Gastroesophageal sphincter (tissue), 4 donors: ENCODE measurements at places on chromosomes 2 and 18. TPM values are rescaled to one million over a fixed set of nuclear protein-coding genes. Genes with fewer than 3 reads are reported as not detected.
A peak's percentile ranks its signal among the peaks of the same experiment; 100 is the strongest.

The NFU1 gene
- total RNA-seq = 63.8 TPM

DNA sequence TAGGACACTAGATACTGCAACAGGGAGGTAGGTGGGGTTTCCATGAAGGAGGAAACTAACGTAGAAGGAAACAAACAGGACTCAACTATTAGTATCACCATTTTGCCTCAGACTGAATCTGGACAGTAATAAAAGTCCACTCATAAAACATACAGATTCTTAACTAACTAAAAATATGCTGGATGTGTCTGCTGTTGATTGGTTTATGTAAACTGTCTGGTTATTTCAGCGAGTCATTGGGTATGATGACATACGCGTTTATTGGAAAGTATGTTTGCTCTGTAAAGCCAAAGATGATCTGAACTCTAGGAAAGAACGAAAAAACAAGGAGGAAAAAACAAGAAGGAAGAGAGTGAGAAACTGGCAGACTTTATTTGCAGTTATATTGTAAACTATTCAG lies 1816.1 kb upstream of the LRRTM1 start:
- no peak for ATAC-seq

GRCh38 chr2:230666885-230667712 lies 45.5 kb upstream of the CAB39 start:
- ATAC-seq = peak; percentile 52

The PKP4 gene
- total RNA-seq = 69.0 TPM

The SCYGR4 gene
- total RNA-seq = not detected

DNA sequence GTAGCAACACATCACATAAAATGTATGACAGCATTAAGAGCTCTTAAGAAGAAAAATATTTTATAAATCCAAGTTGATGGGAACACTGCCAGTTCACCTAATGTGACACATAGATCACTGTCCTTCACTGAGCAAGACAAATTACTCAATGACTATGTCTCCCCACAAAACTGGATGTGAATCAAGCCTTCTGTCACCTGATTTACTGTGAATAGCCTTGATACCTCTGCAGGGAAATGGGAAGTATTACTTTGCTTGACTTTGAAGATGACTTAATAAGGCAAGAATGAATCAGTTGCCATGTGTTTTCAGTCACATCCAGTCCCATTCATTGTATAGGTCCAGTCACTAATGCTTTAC lies 94.6 kb downstream of the NYAP2 start:
- no peak for ATAC-seq

The ARHGEF4 gene
- 22.5 TPM for total RNA-seq

DNA sequence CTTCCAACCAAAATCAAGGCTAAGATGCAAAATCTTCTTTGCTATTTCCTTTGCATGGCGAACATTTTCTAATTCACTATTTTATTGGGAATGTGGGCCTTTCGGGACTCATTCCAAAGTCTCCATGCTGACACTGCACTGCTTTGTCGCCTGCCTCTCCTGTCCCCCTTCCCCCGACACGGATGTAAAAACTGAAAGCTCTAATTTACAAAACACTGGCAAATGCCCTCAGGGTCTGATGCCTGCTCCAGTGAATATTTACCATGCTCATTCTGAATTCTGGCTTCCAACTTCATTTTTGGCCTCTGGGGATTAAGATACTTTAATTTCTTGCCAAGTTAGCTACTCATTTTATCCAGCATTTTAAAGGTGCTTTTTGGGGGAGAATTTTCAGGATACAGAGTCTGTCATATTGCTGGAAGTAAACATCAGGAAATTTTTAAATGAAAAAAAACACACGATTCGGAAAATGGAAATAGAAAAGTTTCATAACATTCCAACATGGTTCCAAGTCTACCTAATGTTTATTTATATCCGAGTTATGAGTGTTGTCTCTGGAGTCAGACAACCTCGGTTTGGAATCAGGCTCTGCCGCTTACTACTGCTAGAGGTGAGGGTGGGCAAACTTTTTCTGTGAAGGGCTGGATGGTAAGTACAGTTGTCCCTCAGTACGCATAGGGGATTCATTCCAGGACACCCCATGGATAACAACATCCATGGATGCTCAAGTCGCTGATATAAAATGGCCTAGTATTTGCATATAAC lies 14.6 kb upstream of the LTBP1 start:
- no peak for ATAC-seq

DNA sequence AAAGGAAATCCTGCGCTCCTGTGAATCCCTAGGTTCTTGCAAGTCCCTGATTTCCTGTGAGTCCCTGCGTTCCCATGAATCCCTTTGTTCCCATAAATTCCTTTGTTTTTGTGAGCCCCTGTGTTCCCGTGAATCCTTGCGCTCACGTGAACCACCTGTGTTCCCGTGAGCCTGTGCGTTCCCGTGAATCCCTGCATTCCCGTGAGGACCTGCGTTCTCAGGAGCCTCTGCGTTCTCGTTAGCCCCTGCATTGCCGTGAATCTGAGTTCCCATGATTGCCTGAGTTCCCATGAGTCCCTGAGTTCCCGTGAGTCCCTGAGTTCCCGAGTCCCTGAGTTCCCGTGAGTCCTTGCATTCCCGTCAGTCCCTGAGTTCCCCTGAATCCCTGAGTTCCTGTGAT lies 71.5 kb downstream of the SNTG2 start:
- no peak for ATAC-seq

- ATAC-seq = no peak
These were observed 20.2 kb downstream of the TWIST2 start for GRCh38 chr2:238868067-238868524.

- ATAC-seq = no peak
These were observed 409.5 kb upstream of the FIGN start for GRCh38 chr2:164145093-164145987.

- ATAC-seq = no peak
These were observed 124.8 kb downstream of the PARD3B start for GRCh38 chr2:204670124-204670523.

The PDCD1 gene
- total RNA-seq = not detected

The KIF1A gene
- total RNA-seq = 2.3 TPM

- ATAC-seq = no peak
These were observed 47.1 kb downstream of the KCMF1 start for GRCh38 chr2:85018049-85018447.

GRCh38 chr2:107412209-107412904 lies 414.3 kb upstream of the RGPD4 start:
- peak; percentile 55 for ATAC-seq

The C2orf66 gene
- total RNA-seq = 0.13 TPM

DNA sequence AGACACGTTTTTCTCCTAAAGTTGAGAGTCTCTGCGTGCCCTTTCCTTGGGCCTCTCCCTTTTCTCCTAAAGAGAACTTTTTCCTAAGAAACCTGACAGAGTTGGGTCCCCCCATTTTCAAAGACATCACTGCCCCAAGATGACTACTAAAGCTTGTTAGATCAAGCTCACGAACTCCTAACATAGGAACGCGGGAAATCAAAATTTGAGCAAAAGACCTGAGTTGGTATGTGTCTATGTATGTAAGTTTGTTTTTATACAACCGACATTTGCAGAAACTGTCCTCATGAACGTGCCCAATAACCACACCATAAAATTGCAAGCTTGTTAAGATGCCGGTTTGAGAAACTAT lies 1.4 kb downstream of the HOXD13 start:
- ATAC-seq = no peak

- ATAC-seq = no peak
These were observed 78.3 kb downstream of the CMPK2 start for GRCh38 chr2:6787376-6787775.

GRCh38 chr2:20992201-20992711 lies 51.6 kb downstream of the APOB start:
- ATAC-seq = peak; percentile 85

DNA sequence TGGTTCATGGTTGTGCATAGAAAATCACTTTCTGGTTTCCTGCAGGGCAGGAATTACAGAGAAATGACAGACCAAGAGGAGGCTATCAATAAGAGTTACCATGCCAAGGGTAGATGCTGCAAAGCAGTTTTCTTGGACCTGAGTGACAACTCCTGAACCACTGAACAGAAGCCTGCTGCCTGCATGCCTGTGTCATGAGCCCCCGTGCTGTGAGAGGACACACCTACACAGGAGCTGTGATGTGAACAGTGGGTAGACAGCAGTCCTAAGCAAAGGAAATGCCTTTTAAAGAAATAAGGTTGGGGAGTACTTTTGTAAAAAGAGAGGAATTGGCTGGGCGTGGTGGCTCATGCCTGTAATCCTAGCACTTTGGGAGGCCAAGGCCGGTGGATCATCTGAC lies 54.2 kb upstream of the CREB1 start:
- no peak for ATAC-seq

The RBM45 gene
- total RNA-seq = 9.3 TPM

DNA sequence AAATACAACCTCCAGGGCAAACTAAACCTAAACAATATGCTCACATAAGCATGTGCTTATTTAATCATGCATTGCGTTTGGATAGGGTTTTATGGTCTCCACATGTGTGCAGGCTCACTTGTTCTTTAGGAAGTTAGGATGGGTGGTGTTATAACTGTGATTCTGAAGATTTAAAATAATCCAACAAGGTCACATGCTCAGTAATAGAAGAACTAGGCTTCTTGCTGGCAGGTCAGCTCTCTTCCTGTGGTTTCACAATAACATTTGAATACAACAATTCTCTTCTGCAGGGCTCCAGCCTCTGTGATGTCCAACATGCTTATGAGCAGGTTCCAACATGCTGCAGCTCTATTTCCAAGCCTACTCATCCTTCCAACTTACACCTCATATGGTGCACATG lies 84.0 kb downstream of the MYL12B start:
- peak; percentile 77 for ATAC-seq

- ATAC-seq = no peak
These were observed 21.9 kb downstream of the ANTXR1 start for GRCh38 chr2:69034845-69035244.

DNA sequence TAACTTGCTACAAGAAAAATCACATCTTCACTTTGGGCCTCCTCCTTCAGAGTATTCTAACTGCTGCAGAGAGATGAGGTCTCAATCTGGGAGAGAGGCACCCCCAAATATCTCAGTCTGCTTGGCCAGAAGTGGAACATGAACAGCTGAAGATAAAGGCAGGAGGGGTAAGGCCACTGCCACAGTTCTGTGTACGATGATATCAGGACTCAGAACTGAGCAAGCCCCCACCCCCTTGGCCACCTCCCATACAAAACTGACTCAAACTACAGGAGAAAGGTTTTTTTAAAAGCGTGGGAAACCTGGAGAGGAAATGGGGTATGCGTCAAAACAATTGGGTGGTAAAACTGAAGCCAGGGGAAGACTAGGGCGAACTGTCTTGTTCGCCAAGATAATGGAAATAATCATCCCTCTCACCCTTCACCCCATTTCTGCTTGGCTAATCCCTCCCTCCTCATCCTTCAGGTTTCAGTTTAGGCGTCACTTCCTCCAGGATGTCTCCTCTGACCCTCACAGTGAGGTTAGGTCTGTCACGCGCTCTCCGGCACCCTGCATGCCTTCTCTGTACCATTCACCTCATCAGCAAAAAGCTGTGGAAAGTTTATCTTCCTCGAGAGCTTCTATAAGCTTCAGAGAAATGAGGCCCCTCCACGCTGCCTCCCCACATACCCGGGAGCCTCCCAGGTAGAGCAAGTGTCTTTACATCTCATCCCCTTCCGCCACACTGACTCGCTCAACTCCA lies 64.4 kb downstream of the SFXN5 start:
- no peak for ATAC-seq

- ATAC-seq = no peak
These were observed 12.7 kb downstream of the INPP1 start for GRCh38 chr2:190355968-190356644.

The PARD6G gene
- 14.0 TPM for total RNA-seq

GRCh38 chr2:47008381-47009252 lies 93.0 kb upstream of the MCFD2 start:
- ATAC-seq = peak; percentile 77

DNA sequence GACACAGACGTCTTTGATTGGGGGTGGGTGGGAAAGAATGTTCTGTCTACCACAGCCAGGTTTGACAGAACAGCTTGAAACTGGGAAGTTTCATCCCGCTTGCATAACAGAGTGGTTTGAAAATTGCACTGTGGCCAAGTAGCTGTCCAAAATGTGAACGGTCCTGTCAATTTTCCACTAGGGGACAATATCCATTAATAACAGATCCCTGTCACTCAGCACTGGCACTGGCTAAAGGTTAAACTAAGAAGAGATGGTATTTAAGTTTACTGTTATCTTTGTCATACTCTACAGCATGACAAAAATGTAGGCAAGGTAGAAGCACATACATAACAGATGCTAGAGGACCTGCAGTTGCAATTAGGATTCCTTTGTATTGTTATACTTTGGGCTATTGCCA lies 55.6 kb upstream of the ACMSD start:
- ATAC-seq = no peak

The CD8A gene
- total RNA-seq = 3.9 TPM

The CIDEA gene
- total RNA-seq = not detected

DNA sequence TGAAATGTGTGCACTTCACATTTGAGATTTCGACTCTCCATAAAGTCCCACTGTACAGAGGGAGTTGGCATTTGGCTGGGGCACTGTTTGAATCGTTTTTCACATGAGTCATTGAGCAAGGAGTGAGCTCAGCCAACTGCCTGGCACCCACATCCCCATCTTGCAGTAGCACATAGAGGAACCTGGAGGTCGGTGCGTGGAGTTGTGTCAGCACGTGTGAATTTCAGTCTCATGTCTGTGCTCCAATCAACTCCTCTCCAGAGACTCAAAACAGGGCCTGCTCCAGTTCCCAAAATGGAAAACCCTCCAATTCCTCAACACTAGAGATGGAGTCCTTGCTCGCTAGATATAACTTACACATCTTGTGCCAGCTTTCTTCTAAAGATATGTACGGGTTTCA lies 126.8 kb upstream of the CAPN13 start:
- ATAC-seq = no peak

DNA sequence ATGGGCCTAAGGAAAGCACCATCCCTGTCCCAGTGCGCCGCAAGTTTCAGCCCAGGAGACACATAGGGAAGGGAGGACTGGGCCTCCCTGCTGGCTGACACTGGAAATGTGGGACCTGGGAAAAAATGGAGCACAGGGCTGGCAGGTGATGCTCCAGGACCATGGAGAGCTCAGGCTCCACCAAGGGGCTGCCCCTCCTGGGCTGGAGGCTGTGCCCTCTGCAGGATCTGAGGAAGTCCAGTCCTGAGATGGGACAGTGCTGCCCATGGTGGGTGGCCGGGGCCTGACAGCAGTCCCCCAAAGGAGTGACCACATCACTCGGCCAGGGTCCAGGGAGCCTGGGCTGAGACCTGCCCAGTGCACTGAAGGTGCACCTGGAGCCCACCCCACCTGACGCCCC lies 108.6 kb upstream of the TEKT4 start:
- no peak for ATAC-seq

DNA sequence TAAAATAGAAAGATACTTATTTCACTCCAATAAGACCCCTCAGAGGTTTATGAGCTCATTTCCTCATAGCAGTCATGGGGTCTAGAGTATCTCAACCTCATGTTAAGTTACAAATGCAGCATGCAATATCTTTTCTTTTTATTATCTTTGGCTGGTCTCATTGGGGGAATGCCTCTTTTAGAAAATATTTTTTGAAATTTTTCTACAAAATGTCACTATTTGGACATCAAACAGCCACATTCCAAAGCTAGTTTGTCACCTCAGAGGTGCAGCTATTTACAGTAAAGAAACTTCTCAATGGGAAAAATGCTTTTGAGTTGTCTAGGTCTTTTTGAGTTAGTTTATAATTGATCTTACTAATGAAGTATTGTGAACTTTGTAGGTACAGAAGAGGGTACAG lies 370.7 kb upstream of the LRATD1 start:
- no peak for ATAC-seq
